ENCODE measurements at places on chromosomes 7 and 10.

GRCh38 chr7:22635349-22635748 lies 91.7 kb upstream of the IL6 start:
- DNase-seq = no peak

DNA sequence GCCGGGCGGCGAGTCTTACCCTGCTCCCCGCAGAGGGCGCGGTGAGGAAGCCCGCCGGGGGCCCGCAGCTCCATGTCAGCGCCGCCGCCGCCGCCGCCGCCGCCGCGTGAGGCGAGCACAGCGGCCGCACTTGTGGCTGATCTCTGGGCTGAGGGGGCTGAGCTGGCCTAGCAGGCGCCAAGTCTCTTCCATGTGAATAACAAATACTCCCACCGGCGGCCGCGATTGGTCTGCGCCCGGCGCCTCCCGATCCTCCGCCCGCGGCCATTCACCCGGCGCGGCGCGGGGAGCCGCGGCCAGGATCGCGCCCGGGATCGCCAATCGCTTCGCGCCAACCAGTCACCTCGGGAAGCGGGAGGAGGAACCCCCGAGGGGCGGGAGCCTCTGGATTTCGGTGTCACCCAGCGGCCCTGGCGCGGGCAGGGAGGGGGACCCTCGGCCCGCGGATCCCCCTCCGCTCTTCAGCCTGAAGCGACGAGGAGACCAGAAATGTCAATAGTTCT lies at the start of gene GRM8:
Gene GRM8, minus strand, starts transcription at position 164 of the 503 bp plus-strand sequence.
- DNase-seq = peak; percentile 2

- DNase-seq = no peak
Observed at GRCh38 chr10:100561005-100561404, 25.3 kb downstream of the HIF1AN start.

- no peak for DNase-seq
Observed at GRCh38 chr10:11678074-11678793, 63.9 kb upstream of the ECHDC3 start.

- no peak for DNase-seq
Observed at GRCh38 chr7:137078781-137079180, 210.3 kb downstream of the CHRM2 start.

DNA sequence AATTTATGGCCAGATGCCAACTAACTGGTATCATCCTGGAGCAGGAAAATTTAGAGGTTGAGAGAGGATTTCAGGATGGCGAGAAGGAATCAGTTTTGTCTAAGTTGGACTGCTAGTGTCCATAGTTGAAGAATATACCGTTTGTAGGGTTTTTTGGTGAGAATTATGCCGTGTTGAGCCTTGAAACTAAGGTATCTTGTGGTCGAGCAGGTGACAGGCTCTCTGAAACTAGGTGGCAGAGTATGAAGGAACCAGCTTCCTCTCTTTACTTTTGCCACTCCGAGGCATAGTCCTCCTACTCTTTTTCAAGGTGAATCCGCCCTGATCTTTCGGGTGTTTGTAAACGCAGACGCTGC lies 9.7 kb downstream of the MDFIC start:
- DNase-seq = peak; percentile 19

DNA sequence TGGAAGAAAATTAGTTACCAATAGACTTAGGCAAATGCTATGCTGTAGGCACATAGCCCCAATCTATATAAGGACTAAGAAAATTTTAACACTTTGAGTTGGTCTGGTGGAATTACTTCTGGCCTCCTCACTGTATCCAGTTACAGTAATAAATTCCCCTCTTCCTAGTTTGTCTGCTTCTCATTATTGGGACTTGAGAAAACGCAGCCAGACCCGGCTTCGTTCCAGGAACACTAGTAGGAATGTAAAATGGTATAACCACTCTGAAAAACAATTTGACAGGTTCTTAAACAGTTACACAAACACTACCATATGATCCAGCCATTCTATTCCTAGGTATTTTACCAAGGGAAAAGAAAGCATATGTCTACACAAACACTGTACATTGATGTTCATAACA lies 150.2 kb downstream of the VPS50 start:
- no peak for DNase-seq

GRCh38 chr7:37531225-37531624 lies 82.6 kb upstream of the ELMO1 start:
- no peak for DNase-seq

- no peak for DNase-seq
Observed at GRCh38 chr10:43260117-43260761, 6.6 kb downstream of the RASGEF1A start.

- no peak for DNase-seq
Observed at GRCh38 chr7:96612034-96612433, 97.6 kb downstream of the SEM1 start.

DNA sequence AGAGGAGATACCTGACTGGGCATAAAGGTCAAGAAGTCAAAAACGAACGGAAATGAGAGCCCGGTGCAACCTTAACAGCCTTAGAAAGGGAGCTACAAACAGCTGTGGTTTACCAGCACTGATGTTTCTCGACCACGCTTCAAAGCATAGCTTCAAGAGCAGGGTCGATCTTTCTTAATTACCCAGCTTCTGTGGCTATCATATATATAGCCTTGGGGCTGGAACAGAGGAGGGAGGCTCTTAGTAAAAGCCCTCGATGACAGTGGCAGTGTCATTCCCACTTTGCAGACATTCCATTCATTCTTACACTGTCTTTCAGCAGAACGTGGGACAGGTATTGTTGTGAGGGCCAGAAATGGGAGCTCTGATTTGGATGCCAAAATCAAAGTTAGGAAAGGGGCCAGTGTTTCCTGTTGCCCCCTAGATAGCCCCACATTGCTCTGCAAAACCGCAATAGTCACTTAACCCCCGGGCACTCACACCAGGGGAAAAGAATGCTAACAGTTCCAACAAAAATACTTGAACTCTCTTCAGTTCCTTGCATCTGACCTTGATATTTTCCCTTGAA lies 141.5 kb downstream of the MTPAP start:
- DNase-seq = no peak

DNA sequence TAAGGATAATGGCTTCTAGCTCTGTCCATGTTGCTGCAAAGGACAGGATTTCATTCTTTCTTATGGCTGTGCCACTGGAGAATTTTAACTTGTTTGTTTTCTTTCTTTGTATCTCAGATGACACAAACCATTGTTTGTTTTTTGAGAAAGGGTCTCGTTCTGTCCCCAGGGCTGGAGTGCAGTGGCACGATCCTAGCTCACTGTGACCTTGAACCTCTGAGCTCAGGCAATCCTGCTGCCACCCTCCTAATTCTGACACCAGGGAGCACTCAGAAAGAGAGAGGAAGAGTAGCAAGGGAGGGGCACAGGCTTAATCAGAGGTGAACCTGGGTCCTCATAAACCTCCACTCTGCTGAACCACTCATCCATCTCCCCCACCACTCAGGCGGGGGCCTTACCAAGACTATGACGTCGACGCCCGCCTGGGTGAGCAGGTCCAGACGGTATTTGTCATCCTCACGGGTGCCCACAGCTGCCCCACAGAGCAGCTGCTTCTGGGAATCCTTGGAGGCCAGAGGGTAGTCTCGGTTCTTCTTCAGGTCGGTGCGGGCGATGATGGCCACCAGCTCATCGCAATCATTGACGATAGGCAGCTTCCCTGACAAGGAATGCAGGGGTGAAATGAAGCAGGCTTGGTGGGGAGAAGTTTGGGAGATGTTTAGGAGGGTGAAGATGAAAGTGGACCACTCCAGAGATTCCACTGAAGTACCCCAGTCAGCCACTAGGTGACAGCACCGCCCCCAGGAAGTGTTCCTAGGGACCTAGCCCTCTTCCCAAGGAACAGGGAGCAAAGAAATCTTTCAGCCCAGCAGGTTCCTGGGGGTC lies 11.6 kb downstream of the IMPDH1 start:
- DNase-seq = no peak

- no peak for DNase-seq
Observed at GRCh38 chr7:155567646-155568332, 21.4 kb upstream of the CNPY1 start.

- DNase-seq = peak; percentile 52
Observed at GRCh38 chr10:122515588-122516231, 44.8 kb upstream of the DMBT1 start.

DNA sequence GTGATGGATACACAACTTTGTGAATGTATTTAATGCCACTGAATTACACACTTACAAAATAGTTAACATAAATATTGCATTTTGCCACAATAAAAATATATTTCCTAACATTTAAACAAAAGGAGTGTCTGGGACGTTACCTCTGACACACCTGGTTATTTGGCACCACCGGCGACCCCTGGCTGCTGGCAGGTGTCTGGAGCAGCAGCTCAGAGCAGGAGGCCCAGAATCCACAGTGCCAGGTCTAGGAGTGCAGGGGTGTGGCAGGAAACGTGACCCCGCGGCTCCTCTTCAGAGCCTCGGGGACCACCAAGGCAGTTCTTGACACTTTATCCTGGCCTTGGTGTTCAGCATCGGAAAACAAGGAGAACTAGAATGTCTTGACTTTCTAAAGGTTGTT lies 46.3 kb downstream of the MGMT start:
- DNase-seq = no peak

GRCh38 chr10:11823989-11824346 lies 812 bp downstream of the PROSER2 start:
- DNase-seq = no peak

DNA sequence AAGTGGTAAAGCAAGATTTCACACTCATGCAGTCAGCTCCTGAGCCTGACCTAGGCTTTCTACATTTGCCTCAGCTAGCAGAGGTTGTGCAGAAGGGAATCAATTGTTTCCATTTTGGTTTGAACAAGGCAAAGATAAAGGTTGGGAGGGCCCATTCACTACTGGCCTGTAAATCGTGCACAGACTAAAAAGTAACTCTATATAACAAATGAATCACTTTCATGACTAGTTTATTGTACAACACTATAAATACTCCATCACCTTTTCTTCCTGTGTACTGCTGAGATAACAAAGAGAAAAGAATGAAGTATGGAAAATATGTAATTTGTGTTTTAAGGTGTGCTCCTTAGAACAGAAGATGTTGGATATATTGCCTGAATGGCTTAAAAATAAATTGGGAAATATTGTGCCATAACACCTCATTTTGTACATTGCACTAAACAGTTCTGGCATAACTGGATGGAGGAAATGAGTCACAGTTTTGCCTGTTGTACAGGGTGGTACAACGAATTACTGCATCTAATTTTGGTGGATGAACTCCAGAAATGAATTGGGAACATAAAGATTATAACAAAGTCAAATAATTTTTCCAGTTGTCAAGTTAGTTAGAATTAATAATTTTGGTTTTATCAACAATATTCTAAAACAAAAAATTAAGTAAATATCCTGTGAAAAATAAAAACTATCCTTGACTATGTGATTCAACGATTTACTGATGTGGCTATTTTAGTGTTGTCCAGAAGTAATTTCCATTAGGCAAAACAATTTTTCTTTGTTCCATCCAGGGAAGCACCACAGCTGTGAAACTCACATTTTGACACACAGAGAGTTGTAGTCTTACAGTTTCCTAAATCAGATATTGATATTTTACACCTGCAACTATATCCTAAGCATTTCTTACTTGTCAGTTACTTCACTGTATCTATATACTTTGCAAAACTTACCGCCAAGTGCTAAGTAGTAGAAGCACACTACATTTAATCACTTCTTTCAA lies 18.0 kb downstream of the SEMA3C start:
- no peak for DNase-seq

DNA sequence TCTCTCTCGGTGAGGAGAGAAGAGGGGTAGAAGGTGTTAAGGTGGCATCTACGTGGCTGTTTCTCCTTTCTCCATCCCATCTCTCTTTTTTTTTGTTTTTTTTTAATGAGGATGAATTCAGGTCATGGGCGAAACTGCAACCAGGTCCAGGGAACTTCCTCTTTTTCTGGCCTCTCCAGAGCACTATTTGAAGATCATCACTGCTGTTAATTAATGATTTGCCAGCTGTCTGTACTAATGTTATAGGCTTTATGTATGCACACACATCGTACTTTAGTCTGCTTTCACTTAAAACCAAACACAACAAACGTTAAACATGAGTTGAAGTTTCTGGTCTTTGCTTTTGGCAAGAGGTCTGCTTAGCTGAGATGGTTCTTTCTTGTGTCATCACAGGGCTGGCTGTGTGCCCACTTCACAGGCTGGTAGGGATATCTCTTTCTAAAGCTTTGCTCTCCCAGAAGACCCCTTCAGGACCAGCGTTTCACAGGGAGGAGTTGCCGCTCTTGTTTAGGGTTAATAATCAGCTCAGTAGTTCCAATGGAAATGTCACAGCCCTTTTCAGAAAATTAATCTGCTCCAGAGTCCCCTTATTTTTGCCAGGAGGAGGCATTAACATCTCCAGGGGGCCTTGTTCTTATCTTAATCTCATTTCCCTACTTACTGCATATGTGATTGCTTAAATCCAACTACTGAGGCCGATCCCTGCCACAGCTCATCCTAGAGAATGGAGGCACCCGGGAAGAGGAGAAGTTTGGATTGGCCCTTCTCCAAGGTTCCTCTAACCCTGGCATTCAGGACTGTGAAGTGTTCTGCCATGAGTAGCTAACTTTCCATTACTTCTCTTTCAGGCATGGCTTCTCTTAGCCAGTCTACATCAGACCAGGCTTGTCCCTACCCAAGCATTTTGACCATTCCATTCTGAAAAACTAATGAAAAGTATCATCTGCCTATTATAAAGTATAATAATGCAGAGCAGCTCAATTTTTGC lies 273.9 kb upstream of the NFE2L3 start:
- no peak for DNase-seq

DNA sequence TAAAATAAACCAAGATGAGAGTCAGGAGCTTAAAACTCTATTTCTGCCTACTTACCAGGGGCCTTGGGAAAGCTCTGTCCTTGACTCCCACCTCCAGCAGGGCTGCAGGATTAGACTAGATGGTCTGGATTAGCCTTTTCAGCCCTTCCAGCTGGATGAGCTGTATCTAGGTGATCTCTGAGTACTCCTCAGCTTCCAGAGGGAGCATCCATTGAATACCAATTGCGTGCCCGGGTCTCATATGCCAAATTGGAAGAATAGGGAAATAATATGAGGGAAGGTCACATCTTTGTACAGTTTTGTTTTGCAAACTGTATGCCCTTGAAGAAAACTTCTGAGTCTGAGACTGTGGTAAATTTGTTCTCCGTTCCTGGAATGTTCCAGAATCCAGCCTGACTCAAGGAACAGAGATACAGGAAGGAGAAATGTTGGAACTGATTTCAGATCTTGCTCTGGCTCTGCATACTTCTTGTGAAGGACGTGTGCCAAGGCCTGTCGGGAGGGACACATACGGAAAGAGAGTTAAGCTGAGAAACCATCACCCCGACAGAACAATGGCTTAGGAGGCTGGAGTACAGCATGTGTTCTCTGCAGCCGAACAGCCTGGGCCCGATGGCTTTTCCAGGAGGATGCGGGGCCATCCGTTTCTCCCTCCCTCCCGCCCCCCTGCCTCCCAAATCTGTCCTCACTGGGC lies 44.9 kb downstream of the MINDY4 start:
- no peak for DNase-seq

DNA sequence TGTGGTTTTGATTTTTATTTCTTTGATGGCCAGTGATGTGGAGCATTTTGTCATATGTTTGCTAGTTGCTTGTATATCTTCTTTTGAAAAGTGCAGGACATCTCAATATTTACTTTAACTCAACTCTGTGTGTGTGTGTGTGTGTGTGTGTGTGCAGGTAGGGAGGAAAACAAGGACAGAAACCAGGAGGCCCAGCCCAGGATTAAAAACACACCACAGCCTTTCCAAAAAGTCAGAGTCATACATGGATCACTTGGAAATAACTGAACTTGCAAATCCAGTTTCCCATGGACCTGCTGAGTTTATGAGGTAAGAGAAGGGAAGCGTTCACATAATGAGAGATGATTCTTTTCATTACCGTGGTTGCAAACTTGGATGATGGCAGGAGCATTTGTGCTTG lies 189.9 kb upstream of the LYZL1 start:
- DNase-seq = no peak

- DNase-seq = no peak
Observed at GRCh38 chr10:77038407-77038806, 599.2 kb downstream of the KCNMA1 start.

All from activated CD4-positive, alpha-beta T cell treated with anti-CD3 and anti-CD28 coated beads, Interleukin-2, amount 50 U/mL, for 4 hours (primary cell).